ENCODE measurements at places on chromosomes 3 and 15. TPM values are rescaled to one million over a fixed set of nuclear protein-coding genes. Genes with fewer than 3 reads are reported as not detected.

ITPR1 gene
- 11.5 TPM for total RNA-seq

IL16 gene
- 0.09 TPM for total RNA-seq

DNA sequence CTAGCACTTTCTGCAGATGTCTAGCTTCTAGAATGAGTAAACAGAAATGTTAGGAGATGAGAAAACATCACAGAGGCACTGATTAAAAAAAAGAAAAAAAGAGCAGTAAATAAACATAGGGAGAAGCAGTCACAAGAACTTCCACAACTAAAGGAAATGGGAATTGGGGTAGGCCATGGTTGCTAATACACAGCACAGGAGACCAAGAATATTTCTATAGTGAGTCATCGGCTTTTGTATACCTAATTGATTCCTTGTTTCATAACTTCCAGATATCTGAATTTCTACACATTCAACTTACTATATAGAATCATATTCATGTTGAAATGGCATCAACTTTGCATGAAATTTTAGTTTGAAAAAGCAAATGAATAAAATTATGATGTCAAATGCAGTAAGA, 47.3 kb upstream of the TCF12 start:
- no peak for DNase-seq

DNA sequence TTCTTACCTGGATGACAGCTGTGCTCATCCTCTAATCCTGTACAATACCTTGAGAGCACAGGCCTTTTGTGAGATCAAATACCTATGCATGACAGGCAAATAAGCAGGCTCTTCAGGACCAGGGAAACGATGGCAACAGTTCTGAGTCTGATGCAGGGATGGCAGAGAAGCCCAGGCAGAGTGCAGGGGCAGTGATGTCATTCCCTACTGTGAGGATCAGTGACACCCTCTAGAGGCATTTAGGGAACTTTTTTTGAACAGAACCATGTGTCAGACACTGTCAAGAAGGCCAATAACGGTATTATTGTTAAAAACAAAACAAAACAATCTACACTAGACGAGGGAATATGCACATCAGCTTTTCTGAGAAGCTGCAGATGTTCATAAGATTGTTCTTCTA, 314.8 kb upstream of the CTDSPL start:
- DNase-seq: no peak

DNA sequence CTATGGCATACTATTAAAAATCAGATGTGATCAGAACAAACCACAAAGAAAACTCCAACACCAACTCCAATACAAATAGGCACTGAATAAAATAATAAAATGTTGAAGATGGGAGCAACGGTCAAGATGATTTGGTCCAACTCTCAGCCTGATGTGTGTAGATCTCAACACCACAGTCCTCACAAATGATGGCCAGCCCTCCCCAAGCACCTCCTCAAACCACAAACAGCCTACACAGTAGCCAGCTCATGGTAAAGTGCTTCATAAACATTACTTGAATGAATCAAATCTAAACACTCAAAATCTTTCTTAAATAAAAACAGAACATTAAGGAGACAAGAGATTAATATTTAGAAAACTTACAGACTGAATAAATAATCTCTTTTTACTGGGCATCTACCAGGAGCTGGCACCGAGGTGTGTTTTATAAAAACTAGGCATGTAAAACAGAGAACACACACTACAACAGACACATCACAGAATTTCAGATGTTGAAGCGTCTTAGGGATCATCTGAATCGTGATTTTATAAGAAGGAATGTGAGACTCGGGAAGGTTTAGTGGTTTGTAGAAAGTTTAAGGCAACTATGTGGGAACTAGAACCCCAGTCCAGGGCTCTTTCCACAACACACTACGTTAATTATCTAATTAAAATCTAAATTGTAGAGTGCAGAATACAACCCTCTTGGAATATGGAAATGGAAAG, 102.4 kb downstream of the MYLK start:
- no peak for DNase-seq

CCDC80 gene
- total RNA-seq: 12.6 TPM

DNA sequence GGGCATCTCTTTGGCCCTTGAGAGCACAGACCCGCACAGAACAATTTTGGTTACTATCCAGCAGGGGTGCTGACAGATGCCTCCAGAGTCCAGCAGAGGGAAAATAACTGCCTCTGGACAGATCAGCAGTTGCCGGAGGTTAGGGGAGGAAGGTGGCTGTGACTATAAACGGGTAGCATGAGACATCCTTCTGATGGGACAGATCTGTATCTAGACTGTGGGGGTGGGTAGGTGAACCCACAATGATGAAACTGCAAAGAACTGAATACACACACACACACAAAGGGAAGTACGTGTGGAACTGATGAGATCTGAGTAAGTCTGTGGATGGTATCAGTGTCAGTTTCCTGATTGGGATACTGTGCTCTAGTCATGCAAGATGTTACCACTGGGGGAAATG, 21.2 kb downstream of the ADAMTS7 start:
- no peak for DNase-seq

DNA sequence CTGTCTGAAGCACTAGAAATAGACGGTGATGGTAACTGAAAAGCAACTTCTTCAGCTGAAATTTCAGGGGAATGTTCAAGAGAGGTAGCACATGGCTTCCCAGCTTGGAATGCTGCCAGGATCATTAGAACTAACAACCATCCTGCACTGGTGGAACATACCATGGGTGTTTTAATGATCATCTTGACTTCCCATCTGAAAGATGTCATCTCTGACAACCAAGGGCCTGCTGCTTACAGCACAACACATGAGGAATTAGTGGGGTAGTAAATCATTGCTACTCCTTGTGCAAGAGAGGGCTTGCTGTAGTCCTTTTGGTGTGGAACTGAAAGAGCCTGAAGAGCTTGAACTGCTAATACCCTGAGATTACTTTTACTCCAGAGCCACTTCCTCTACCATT, 853.7 kb downstream of the MCTP2 start:
- DNase-seq: no peak

AQP9 gene
- not detected for total RNA-seq

- no peak for DNase-seq
These were observed 685.8 kb upstream of the CCDC54 start for GRCh38 chr3:106691476-106691875.

- DNase-seq: no peak
These were observed 79.3 kb downstream of the CHSY1 start for GRCh38 chr15:101172501-101173071.

- no peak for DNase-seq
These were observed 212.5 kb upstream of the FEZF2 start for GRCh38 chr3:62585861-62586260.

ADAMTS9 gene
- 0.41 TPM for total RNA-seq

DNA sequence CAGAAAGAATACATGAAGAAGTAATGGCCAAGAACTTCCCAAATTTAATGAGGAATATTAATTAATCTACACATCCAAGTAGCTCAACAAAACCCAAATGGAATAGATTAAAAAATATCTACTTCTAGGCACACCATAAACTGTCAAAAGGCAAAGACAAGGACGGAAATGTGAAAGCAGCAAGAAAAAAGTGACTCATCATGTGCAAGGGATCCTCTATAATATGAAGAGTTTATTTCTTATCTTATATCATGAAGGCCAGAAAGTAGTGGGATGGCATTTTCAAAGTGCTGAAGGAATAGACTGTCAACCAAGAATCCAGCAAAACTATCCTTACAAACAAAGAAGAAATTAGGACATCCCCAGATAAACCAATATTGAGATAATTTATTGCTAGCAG, 73.9 kb upstream of the PRICKLE2 start:
- DNase-seq: no peak

DNA sequence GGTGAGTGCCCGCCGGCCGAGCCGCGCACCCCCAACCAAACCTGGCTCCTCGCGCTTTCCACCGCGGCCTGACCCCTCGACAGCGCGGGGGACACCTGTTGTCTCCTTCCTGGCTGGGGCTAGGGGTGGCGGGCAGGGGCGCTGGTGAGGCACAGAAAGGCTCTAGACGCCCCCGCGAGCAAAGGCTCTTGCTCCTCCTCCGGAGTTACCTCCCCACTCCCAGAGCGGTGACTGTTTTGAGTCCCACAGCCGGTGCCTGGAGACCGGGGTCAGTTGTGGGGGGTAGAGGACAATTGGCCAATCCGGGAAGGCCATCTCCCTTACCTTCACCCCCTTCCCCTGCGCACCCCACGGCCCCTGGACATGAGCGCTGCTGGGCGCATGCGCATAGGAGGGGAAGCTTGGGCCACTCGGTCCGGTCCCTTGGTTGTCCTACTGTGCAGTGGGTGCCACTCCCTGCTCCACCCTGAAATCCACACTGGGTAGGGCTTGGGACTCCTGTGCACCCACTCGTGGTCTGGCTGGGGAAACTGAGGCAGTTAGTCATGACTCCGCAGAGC, 554 bp downstream of the CHST13 start:
- no peak for DNase-seq

DAPK2 gene
- 2.9 TPM for total RNA-seq

DNA sequence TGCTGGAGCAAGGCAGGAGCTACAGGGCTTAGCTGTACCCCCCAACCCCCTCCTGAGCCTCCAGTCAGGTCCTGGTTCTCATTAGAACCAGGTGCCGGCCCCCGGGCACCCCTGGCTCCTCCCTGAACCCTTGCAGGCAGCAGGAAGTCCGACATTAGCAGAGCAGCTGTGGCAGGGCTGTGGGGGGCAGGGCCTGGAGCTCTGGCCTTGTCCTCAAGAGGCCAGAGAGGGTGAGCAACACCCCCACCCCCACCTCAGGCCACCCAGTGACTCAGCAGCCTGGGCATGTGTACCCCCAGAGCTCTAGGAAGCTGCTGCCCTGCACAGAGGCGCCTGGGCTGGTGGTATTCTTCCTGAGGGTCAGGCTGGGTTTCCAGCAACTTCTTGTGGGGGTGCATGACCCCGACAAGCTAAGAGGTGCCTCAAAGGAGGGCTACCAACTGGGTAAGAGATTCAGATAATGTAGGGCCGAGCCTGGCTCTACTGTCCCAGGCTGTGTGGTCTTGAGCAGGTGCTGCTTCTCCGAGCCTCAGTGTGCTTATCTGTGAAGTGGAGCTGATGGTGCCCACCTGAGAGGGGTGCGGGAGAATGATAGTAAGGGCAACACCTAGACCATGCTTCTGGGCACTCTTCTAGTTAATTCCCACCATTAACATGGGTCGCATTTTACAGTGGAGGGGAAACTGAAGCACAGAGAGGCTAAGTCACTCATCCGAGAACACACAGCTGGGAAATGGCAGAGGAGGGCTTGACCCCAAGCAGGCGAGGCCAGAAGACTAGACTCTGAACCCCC, 16.0 kb downstream of the H1-8 start:
- DNase-seq: peak; percentile 15

DNA sequence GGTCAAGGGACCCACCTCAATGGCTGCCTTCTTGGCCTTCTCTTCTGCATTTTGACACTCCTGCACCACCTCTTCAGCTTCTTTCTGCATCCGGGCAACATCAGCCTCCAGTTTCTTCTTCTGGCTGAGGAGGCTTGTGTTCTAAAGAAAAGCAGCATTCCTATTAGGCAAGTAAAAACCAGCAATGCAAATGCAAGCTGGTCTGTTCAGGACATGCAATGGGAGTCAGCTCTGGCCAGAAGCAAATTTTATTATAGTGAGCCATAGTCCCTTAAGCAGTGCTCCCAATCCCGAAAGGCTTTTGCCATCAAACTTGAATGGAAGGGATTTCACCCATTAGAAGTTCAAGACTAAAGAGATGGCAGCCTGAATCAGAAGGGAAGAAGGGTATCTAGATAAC, 97.7 kb downstream of the HHLA2 start:
- no peak for DNase-seq

GRCh38 chr3:180829409-180830405, 82.8 kb upstream of the FXR1 start:
- DNase-seq: no peak

- no peak for DNase-seq
These were observed 12.5 kb downstream of the RAB27A start for GRCh38 chr15:55277116-55277564.

CIDEC gene
- total RNA-seq: not detected

GRCh38 chr15:64051407-64052259, 5.3 kb upstream of the DAPK2 start:
- no peak for DNase-seq

RYR3 gene
- total RNA-seq: 3.4 TPM

GRCh38 chr15:81612631-81613030, 238.6 kb upstream of the TMC3 start:
- DNase-seq: peak; percentile 17

DNA sequence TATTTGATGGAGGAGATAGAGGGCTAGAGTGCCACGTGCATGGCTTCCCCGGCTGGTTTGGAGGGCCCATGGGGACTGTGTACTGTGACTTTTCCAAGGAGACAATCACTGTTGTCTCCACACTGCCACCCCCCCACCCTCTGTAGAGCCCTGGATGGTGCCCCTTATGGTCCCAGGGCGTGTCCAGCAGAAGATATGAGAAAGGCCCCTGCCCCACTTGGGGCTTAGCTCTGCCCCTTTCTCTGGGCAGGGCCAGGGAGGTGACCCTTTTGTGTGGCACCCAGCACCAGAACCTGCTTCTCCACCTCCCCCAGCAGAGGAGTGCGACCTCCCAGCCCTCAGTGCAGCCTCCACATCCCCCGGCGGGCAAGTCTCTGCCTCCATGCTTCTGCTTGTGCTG, 32.1 kb downstream of the SPSB4 start:
- no peak for DNase-seq

DNA sequence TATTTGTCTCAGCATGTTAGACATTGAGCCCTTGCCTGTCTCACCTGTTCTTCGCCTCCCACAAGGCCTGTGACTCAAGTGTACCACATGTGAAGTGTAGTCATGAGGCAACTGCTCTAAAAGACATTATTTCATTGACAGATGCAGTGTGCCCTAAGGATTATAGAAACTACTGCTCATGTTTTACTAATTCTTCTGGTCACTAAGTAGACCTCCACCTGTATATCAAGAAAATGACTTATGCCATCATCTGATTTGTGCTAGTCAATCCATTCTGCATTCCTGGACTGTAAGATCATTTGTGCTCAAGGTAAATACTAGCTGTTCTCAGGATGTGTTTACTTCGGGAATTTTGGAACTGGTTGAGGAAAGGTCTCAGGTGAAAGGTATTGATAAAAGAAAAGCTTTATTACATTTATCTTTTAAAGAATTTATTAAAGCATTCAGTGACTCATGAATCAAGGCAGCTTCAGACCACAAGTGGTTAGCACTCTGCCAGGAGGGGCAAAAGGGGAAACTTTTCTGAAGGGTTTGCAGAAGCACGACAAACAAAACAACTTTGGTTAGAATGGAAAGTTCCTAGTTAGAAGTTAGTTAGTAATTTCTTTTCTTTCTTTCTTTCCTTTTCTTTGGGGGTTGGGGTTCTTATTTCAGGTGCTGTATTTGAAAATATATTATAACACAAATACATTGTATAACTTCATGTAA, 465.3 kb upstream of the CBLB start:
- DNase-seq: no peak

DPPA4 gene
- 734 TPM for total RNA-seq

All from H1 (cell line).